ENCODE measurements at places on chromosomes 11 and 22. TPM values are rescaled to one million over a fixed set of nuclear protein-coding genes. Genes with fewer than 3 reads are reported as not detected.

Gene ARHGAP20
- polyA plus RNA-seq: 1.3 TPM

- no peak for DNase-seq
These were observed 75.9 kb downstream of the CADM1 start for GRCh38 chr11:115428306-115428705.

Gene ADM2
- 1.4 TPM for polyA plus RNA-seq

- DNase-seq: no peak
These were observed 54.7 kb downstream of the SMIM38 start for GRCh38 chr11:69210310-69211035.

- no peak for DNase-seq
These were observed 393 bp downstream of the RELA start for GRCh38 chr11:65662247-65662798.

GRCh38 chr11:119584193-119585042 lies 144.6 kb downstream of the NECTIN1 start:
- DNase-seq: no peak

Measured in thymus (tissue), 14 donors.